Endothelial cell (in vitro differentiated cells): ENCODE measurements at places on chromosomes 16 and 17. TPM values are rescaled to one million over a fixed set of nuclear protein-coding genes. Genes with fewer than 3 reads are reported as not detected.
A peak's percentile ranks its signal among the peaks of the same experiment; 100 is the strongest.

DNA sequence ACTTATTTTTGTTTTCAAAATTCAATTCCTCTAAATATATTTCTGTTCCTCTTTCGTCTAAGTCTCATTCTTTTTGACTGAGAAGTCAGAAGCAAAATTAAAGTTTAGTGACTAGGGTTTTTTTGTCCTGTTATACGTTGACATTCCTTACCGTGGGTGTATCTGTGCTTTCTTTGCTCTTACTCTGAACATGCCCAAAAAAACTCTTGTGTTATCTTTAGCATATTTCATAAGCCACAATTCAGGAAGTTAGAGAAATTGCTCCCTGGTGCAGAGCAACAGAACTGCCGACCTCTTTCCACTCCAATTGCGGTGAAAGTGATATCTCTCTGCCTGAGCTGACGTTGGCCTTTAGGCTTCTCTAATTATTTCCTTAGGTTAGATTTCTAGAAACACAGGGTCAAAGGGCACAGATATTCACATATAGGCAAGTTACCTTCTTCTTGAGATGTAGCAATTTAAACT is 65.7 kb downstream of the CENPV start:
- no peak for DNase-seq

The KIF18B gene
- 7.1 TPM for total RNA-seq

The SLC16A6 gene
- total RNA-seq = 2.4 TPM

GRCh38 chr17:7329997-7330637 is 982 bp upstream of the NEURL4 start:
- DNase-seq = peak; percentile 71

GRCh38 chr17:7851438-7852261 is 3.2 kb upstream of the TMEM88 start:
- peak; percentile 94 for DNase-seq

GRCh38 chr17:20896153-20896649 is 146.6 kb downstream of the USP22 start:
- no peak for DNase-seq

- no peak for DNase-seq
Measured at GRCh38 chr17:9225305-9226101, 204.2 kb downstream of the NTN1 start.

The TBX21 gene
- 0.21 TPM for total RNA-seq
